ENCODE measurements at places on chromosomes 16 and 17.

GRCh38 chr16:68529931-68530701, 9.0 kb upstream of the ZFP90 start:
- peak; percentile 93 for DNase-seq

GRCh38 chr16:49952386-49952785, 72.6 kb upstream of the CNEP1R1 start:
- peak; percentile 58 for DNase-seq

DNA sequence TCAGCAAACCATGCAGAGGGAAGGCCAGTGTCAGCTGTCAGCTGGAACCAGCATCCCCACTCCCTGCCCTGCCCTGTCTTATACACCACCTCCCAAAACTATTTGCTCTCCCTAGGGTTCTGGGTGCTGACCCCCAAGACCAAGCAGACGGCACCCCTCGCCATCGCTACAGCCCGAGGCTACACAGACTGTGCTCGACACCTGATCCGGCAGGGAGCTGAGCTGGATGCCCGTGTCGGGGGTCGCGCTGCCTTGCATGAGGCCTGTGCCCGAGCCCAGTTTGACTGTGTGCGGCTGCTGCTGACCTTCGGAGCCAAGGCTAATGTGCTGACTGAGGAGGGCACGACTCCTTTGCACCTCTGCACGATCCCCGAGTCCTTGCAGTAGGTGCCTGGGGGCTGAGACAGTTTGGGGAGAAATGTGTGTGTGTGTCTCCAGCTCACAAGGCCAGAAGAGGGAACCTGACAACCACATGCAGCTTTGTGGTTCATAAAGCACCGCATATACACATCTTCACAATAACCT, 1.5 kb downstream of the ASB16 start:
- DNase-seq: no peak

DNA sequence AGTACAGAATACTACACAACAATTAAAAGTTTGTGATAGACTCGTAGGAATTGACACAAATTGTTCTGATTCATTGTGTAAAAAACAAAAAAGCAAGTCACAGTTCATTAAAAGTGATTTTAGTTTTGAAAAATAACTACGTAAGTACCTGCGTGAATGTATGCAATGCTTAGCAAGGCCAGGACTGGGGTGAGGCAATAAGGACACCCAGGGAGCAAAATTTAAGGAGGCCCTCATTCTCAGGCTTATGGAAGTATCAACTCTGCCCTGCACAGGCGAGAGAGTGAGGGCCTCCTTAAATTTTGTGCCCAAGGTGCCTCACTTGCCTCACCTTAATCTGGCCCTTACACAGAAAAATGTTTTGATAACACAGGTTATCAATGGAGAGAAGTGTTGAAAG, 31.4 kb downstream of the NOG start:
- DNase-seq: no peak

DNA sequence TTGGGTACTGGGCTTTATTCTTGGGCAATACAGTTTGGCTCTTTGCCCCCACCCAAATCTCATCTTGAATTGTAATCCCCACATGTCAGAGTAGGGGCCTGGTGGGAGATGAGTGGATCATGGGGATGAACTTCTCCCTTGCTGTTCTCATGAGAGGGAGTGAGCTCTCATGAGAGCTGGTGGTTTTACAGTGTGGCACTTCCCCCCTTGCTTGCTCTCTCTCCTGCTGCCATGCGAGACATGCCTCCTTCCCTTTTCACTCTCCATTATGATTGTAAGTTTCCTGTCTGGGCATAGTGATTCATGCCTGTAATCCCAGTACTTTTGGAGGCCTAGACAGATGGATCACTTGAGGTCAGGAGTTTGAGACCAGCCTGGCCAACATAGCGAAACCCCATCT, 18.1 kb upstream of the CNEP1R1 start:
- DNase-seq: no peak
